GM13976 (cell line): ENCODE measurements at places on chromosomes 7 and 10.

DNA sequence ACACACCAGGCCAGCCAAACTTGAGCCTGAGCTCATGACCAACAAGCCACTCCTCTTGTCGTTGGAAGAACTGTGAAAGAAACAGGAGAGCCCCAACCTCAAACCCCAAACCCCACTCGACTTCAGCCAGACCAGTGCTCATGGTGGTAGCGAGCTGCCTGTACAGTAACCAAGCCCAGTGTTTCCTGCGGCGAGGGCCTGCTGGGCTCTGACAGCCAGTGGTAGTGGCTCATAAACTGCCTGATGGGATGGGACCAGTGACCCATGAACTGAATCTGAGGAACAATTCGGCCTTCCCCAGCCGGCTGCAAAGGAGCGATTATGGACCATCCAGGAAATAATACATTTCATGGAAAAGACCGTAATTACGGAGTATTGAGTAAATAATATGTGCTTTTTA, 191.9 kb downstream of the RPS24 start:
- no peak for DNase-seq

DNA sequence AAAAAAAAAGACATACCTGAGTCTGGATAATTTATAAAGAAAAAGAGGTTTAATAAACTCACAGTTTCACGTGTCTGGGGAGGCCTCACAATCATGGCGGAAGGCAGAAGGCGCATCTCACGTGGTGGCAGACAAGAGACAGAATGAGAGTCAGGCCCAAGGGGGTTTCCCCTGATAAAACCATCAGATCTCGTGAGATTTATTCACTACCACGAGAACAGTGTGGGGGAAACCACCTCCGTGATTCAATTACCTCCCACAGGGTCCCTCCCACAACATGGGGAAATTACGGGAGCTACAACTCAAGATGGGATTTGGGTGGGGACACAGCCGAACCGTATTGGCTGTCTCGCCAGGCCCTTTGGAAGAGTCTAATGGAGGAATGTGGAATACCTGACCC, 9.0 kb upstream of the MAFK start:
- no peak for DNase-seq

GRCh38 chr10:113158183-113158582, 208.1 kb downstream of the TCF7L2 start:
- DNase-seq = no peak

DNA sequence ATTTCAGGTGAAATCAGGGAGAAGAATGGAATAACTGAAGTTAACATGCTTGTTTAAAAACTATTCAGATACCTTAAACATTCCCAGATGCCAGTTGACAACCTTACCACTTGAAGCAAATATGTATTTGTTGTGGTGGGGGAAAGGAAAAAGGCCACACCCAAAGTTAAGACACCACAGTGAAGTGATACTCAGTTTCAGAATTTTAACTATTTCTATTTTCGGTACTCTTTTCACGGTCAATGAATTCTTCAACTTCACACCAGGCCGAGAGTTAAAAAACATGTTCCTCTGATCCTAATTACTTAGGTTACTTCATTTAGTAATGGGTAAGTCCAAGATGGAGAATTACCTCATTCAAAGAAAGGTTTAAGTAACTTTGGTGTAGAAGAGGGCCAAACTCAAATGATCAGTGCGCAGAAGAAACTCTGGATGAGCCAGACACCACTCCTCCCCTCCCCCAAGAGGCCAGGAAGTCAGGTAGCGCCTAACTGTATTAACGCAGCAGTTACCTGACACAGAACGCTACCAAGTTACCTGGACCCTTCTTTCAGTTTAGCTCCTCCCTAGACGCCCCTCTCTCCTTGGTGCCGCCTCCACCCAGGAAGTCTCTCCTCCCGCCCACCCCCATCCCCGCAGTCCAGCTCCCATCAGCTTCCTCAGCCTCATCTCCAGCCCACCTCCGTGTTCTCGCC, 700 bp downstream of the MTPN start:
- peak; percentile 28 for DNase-seq

- no peak for DNase-seq
Measured at GRCh38 chr7:99031496-99031895, 112.4 kb downstream of the SMURF1 start.

- DNase-seq = no peak
Measured at GRCh38 chr10:28677888-28678686, 766 bp downstream of the BAMBI start.

GRCh38 chr7:93574646-93575554, at the start of gene CALCR:
Gene CALCR, minus strand, starts transcription at chr7:93574724. Its CDS starts 87,743 bp downstream, at chr7:93486981.
- no peak for DNase-seq

GRCh38 chr10:89494575-89494974, 40.8 kb downstream of the SLC16A12 start:
- DNase-seq = no peak

- DNase-seq = no peak
Measured at GRCh38 chr10:52128056-52128683, 185.9 kb upstream of the DKK1 start.

DNA sequence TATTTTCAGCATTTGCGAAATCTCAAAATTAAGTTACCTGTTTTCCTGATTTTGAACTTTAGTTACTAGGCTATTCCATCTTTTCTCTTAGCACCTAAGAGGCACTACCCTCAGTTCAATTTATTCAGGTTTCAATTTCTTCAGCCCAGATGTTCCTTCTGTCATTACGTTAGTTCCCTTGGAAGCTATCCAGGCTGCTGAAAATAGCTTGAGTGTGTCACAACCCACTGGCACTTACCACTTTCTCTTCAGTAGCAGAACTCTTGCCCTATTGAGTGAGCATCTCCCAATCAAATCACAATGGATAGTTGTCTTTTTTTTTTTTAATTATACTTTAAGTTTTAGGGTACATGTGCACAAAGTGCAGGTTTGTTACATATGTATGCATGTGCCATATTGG, 332.7 kb upstream of the LRGUK start:
- DNase-seq = no peak

DNA sequence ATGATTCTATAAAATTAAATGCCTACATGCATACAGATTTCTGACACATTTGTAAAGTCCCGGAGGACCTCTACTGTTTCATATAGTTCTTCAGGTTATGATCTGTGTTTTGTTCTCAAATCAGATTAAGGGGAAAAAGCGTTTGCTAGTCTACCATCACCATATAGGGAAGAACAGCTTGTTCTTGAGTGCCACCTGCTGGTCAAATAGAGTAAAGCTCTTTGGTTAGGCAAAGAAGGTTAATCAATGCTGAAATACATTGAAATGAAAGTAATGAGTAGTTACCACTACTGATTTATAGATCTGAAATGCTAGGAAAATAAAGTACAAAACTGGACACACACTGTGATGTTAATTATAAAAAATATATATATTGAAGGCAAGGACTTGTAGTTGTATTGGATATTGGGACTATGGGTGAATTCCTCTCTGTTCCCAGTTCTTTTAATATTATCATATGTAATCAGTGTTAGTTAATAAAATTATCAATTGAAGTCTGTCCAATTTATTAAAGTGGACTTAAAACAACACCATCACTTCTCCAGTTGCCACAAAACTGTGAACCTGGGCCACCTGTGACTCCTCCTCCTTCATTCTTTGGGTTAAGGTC, 72.6 kb upstream of the PDLIM1 start:
- DNase-seq = peak; percentile 72

GRCh38 chr10:96831200-96831866, 765 bp upstream of the LCOR start:
- DNase-seq = no peak

GRCh38 chr7:100088095-100088620, 611 bp upstream of the COPS6 start:
- no peak for DNase-seq

DNA sequence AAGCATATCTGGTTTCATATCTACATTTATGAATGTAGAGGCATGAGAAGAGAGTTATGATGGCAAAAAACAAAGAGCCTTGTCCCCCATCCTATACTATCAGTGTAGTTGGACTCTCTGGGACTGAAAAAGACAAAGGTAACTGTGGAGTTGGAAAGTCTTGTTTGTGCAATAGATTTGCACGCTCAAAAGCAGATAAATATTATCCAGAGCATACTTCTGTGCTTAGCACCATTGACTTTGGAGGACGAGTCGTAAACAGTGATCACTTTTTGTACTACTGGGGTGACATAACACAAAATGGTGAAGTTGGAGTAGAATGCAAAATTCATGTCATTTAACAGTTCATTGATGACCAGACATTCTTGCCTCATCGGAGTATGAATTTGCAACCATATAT, 85.2 kb upstream of the EGFR start:
- no peak for DNase-seq

GRCh38 chr7:137169282-137169698, 174.2 kb downstream of the PTN start:
- DNase-seq = peak; percentile 18

DNA sequence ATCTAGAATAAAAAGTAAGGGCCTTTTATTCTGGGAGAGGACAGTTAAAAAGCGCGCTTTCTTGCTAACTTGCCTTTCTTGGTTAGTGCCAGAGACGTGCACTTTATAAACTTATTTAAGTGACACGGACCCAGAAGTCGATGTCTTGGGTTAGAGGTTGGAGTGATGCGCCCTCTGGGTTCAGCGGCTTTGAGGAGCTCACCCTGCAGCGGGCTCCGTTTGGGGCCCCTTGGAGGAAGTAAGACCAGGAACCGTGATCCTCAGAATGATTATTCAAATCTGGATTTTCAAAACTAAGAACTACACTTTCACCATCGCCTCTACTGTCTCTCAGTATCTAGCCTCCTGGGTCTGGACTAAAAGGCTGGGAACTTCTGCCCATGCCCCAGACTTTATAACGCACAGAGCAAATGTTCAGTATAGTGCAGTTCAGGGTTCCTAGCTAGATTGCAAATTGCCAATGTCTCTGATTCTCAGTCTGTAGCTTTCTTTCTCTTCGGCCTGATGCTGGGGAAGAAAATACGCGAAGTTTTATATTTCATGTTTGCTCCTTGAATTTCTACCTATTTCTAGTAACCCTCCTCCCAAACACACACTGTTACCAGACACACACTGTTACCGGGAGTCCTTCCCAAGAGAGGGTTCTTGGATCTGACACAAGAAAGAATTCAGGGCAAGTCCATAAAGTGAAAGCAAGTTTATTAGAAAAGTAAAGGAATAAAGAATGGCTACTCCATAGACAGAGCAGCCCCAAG, 18.6 kb upstream of the SMO start:
- peak; percentile 67 for DNase-seq

GRCh38 chr7:101533103-101533465, 96.0 kb downstream of the MYL10 start:
- no peak for DNase-seq

DNA sequence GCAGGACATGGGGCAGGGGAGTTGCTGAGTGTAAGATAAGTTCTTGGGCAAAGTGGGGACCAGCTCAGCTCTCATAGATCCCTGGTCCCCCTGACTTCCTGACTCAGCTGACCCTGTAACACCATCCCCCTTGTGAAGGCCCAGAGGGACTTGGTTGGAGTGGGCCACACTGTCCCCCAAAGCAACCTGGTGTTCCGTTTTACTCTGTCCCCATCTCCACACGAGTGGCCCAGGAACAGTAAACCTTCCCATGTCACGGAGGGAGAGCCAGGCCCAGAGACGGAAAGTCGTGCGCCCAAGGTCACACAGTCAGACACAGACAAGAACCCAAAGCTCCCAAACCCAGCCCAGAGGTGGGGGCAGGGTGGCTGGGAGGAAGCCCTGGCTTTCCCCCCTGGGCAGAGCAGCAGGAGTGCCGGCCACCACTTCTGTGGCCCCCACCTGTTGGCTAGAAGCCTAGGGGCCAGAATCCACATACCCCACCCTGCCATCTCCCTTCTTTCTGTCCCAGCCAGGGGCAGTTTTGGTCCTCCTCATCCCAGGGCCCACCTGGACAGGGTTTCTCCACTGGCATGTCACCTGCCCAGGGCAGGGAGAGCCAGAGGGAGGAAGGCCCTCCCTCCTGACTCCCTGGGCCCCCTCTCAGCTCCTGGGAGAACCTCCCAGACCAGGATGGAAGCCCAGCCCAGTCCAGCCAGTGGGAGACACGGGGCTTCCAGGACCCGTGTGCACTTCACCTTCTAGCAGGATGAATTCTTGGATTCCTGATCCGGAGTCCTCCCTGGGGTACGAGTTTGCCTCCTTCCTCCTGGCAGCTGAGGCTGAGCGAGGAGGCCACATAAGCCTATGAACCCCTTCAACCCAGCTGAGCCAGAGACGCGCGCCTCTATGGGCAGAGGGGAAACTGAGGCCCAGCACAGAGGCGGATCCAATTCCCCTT, 20.6 kb upstream of the VPS37D start:
- no peak for DNase-seq

- no peak for DNase-seq
Measured at GRCh38 chr10:78285226-78285625, 251.6 kb downstream of the RPS24 start.

DNA sequence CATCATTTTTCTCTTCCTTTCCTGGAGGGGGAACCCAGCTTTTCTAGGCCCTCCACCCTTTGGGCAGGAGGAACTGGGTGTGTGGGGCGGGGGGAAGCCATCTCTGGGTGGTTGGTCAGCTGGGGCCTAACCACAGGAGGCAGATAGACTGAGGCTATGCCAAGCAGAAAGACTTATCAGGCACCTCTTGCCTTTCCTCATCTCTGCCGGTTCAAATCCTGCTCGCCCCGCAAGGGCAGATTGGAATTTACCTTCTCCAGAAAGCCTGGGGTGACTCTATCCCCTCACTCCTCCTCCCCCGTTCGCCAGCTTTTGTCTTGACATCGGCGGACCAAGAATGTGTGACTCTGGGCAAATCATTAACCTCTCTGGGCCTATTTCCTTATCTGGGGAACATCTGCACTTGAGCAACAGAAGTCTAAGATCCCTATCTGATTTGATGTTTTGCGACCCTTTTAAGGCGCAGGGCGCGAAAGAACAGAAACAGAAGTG, 584 bp upstream of the GARS1 start:
- no peak for DNase-seq

DNA sequence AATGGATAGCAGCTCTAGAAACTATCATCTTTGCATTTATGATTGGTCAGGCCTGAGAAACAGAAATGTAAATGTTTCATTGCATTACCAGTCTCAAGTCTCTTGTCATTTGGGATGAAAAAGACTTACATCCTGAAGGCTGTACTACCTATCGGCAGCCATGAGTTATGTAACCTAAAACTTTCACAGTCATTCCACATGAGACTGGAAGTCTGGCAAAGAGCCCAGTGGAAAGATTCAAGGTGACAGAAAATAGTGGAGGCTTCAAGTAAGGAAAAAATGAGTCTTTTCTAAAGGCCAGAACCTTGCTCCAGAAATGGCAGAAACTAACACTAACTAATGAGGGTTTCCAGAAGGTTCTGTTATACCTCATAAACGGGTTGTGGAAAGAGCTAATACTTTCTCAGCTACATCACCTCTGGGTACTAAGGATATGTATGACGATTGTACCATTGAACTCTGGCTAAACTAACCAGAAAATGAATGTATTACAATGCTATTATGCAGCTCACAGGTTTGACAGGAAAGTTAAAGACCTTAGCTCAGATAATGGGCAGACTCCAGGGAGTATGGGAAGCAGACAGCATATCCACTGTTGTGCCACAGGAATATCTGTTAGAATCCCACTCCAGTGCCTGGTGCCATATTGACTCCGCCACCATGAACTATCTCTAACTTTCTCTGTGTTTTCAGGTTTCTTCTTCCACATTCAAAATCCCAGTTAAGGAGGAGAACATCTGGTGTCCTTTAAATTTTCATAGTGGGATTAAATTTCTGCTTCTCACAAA, 41.7 kb upstream of the DYNC1I1 start:
- DNase-seq = no peak
